ENCODE measurements at places on chromosomes 3 and 15.

DNA sequence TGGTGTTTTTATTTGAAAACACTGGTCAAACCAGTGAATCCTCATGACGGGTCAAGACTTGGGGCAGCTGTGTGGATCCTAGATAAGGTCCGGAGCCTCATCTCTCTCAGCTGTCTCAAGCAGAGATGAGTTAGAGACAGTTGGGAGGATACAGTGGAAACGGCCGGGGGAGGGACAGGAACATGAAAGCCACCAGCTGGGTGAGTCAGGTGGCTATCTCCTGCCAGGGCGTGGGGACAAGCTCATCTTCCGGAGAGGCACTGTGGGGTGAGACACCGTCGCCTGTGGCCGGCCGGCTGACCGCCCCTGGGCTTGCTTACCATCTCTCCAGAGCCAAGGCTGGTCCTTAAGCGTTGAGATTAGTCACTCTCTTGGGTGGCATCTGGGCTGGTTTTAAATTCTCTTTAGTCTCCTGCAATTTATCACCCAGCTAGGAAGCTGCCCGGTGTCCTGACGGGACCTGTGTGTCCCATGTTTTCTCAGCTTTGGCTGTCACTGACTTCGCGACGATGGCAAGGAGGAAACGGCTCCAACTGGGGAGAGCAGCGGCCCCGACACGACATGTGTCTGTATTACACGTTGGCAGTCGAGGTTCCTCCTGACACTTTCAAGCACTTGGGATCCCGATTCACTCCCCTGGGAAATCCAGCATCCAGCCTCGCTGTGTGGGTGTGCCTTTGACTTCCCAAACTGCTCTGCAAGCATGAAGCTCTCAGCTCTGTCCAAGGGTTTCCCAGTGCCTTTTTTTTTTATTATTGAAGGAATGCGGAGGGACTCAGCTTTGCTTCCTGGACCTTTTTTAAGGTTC lies 7.5 kb downstream of the ST8SIA2 start:
- no peak for DNase-seq

GRCh38 chr3:9583371-9583770 lies 29.7 kb upstream of the LHFPL4 start:
- no peak for DNase-seq

GRCh38 chr15:44394562-44394961 lies 32.9 kb upstream of the CTDSPL2 start:
- no peak for DNase-seq

- DNase-seq, result peak; percentile 79
These were observed at the start of gene PLCL2 for GRCh38 chr3:16884748-16885592. PLCL2 (plus strand) TSS chr3:16884955; CDS start chr3:16885040, 85 bp downstream.

DNA sequence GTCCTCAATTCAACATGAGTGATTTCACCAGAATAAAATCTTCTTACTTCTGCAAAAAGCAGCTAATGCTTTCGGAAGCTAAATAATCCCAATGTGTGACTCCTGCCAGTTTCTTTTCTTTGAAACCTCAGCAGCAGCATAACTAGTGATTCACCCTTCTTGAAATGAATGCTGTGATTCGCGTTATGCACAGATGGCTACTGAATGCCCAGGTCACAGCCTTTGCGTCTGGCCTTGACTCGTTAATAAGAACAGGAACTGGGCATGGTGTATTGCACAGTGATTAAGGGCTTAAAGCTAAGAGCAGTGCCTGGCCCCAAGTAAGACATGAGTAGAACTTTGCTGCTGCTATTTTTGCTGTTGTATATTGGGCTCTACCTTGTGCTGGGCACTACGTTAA lies 19.0 kb downstream of the CGNL1 start:
- DNase-seq, result no peak

DNA sequence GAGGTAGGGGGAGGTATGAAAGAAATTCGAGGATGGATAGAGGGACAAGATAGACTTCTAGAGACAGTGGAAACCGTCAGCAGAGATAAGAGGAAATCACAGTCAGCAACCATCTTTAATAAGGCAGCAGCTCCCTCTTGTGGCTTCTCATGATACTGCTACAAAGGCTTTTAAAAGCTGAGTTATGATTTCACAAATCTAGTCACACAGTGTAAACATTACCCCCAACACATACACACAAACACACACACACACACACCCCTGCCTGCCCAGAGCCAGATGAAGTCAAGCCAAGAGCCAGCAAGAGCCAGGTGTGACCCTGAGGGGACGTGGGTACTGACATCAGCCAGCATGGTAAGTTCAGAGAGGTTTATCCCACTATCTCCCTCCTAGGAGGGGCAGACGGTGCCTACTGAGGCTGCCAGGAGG lies 18.9 kb upstream of the TGM5 start:
- peak; percentile 55 for DNase-seq

DNA sequence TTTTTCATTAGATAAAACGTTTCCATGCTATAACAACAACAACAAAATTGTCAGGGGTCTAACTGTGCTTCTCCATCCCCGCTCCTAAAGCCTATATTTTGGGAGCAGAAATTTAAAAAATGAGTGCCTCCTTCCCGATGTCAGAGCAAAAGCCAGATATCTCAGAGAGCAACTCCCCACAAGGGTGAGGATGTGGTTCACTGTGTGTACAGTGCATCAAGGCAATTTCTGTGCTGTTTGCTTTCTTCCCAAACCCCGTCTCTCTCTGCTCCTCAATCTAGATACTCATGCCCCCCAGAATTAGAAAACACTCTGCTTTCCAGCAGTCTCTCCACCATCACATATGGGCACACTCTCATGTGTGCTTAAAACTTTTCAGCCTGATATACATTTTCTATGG lies 76.7 kb upstream of the MBNL1 start:
- no peak for DNase-seq

- DNase-seq, result no peak
These were observed 57.6 kb upstream of the SLCO2A1 start for GRCh38 chr3:134087060-134087974.

GRCh38 chr15:52076889-52077781 lies 35.4 kb downstream of the BCL2L10 start:
- DNase-seq, result no peak

DNA sequence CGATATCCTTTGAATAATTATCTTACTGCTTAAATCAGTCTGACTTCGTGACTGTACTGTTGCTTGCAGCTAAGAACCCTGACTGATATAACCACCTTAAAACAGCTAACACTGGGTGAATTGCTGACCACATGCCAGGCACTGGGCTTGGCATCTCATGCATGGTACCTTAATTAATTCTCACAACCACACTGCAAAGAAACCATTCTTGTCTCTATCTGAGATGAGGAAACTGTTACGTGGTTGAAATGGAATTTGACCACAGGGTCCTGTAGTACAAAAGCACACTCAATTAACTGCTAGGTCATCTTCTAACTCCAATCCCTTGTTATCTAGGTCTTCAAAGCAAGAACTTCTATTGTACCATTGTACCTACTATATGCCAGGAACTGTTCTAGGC lies 92.7 kb upstream of the PRICKLE2 start:
- DNase-seq, result no peak

DNA sequence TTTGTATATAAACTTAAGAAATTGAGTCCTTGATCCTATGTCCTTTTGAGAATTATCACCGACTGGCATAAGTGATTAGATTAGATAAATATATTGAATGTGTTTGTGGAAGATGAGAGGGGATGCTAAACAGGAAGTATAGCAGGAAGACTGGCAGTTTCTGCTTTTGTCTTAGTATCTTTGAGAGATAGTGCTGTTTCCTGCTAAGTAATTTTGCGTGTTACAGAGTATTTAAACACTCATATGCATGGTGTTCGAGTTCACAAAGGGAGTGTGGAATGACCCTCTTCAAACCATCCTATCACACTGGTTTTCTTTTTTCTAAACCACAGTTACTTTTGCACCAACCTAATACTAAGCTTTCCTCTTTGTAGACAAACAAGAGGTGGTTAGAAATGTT lies 106.0 kb downstream of the KLHL25 start:
- DNase-seq, result no peak

- no peak for DNase-seq
These were observed 66.1 kb upstream of the CHMP2B start for GRCh38 chr3:87161013-87161412.
